ENCODE measurements at places on chromosomes 11 and 22.
A peak's percentile ranks its signal among the peaks of the same experiment; 100 is the strongest.

GRCh38 chr22:48950151-48950915 lies 877.3 kb downstream of the BRD1 start:
- no peak for DNase-seq

DNA sequence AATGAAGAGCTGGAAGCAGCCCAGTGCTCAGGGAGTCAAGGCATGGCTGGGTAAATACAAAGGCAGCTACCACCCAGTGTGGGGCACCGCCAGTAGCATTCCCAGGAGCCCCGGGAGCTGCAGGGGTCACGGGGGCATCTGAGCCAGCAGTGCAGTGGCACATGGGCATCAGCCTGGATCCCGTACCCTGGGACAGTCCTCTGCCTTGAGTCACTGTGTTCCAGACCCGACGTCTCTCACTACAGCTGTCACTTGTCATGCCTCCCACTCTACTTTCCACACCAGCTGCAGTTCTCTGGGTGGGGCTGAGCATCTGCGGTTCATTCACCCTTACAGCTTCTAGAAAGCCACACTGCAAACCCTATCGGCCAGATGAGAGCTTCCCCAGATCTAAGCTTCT lies 29.6 kb downstream of the DHCR7 start:
- peak; percentile 55 for DNase-seq

DNA sequence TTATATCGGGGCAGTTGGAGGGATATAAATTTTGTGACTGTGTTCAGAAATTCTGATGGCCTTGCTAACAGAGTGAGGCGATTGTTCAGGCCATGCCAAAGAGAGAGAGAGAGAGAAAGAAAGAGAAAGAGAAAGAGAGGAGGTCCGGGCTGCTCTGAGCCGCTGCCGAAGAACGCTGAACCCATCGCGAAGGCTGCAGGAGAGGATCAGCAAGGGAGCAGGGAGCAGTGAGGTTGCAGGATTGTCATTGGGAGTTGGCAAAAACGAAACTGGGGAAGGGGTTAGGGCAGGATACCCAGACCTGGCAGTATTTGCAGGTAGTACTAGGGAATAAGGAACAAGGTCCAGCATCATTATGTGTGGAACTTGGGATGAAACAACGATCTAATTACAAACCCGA lies 537.1 kb downstream of the INSC start:
- no peak for DNase-seq

GRCh38 chr11:11909727-11910126 lies 68.0 kb downstream of the USP47 start:
- DNase-seq: no peak

GRCh38 chr11:3224401-3225057 lies 5.9 kb upstream of the MRGPRG start:
- no peak for DNase-seq
